ENCODE measurements at places on chromosomes 3 and 15.
A peak's percentile ranks its signal among the peaks of the same experiment; 100 is the strongest.

GRCh38 chr3:114745322-114746240, 401.5 kb downstream of the ZBTB20 start:
- no peak for DNase-seq

GRCh38 chr15:68334661-68335124, 57.1 kb downstream of the FEM1B start:
- DNase-seq: no peak

DNA sequence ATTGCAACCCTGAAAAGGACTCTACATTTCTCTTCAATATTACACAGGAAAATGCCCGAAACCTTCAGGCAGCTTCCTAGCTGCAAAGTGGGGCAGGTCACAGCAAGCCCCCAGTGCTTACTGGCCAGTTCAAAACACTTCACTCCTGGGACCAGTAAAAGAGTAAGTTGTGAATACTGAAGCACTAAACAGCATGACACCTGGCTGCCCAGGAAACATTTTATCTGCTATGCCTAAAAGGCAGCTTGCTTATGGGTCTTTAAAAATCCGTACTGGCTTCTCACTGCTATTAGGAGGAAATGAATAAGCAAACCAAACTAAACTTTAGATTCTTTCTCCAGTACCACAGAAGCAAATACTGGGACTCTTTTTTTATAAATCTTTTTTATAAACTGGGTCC, 457.9 kb upstream of the ALCAM start:
- DNase-seq: no peak

- no peak for DNase-seq
Observed at GRCh38 chr3:136790786-136791185, 28.1 kb upstream of the SLC35G2 start.

GRCh38 chr3:148255981-148256969, 441.4 kb upstream of the AGTR1 start:
- DNase-seq: no peak

GRCh38 chr3:189771842-189772450, 140.8 kb downstream of the TP63 start:
- no peak for DNase-seq

GRCh38 chr3:62604751-62605351, 231.5 kb upstream of the FEZF2 start:
- no peak for DNase-seq

GRCh38 chr3:187136936-187137335, 2.4 kb downstream of the RPL39L start:
- DNase-seq: no peak

DNA sequence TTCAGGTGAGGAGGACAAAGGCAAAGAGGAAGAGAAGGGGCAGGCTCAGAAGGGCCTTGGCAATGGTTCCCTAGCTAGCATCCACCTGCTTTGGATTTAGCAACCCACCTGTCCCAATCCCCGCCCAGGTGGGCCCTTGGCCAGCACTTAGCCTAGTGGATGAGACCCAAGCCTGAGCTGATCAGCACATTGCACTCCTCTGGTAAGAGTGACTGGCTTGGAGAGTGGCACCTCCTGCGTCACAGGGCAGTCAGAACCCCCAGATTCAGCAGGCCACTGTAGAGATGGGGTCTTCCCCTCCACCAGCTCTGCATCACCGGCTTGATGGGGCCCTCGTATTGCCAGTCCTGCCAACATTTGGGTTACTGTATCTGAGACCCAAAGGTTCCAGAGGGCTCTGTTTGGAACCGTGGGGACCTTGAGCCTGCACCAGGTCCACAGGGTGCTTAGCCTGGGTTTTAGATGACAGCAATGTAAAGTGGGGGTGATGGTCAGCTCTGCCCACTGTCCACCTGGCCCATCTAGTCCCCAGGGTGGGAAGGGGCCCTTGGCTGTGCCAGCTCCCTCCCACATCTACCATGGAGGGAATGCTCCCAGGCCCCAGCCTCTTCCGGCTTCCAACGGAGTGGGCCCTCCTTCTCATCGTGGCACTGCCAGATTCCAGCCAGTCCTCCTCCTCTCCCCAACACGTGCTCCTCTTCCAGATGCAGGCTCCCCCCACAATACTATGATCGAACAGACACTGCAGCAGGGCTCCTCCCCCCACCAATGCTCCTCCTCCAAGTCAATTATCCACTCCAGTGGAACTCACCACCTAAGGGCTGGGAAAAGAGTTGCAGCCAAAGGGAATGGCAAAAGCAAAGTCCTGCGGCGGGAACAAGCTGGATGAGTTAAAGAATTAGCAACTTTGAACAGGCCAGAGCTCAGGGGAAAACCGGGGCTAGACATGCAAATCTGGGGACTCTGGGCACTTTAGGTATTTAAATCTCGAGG, 45.7 kb downstream of the LHFPL4 start:
- no peak for DNase-seq

DNA sequence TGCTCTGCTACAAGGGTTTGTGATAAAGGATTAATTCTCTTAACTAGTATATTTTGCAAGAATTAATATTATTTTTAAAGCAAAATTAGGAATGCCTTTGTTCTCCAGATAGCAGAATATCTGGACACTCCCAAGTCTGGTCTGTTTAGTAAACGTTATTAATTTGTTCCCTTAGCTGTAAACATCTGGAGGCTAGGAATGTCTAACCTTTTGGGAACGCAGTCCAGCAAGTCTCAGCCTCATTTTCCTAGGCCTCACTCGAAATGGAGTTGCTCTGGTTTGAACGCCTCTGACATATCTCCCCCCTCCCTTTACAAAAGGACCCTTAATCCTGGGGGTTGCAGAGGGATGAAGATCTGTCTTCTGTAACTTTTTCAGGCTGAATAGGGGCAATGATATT, 59.3 kb upstream of the WNT7A start:
- DNase-seq: no peak

DNA sequence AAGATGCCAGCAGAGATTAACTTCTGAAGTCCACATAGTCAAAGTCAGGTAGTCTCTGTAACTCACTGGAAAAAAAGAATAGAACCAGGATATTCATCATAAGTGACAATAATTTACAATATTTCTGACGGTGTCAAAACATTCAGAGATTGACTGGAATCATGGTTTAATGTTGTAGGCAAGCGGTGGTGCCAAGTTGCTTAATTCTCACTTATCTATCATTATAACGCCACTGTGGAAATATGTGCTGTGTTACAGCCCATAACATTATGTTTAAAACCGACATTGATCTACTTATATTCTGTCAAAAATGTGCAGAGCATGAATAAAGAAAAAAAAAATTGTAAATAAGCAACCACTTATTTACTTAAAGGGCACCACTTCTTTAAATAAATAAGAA, 801.7 kb downstream of the DIPK2A start:
- no peak for DNase-seq

GRCh38 chr15:80549191-80549590, 145.0 kb downstream of the ARNT2 start:
- DNase-seq: no peak

DNA sequence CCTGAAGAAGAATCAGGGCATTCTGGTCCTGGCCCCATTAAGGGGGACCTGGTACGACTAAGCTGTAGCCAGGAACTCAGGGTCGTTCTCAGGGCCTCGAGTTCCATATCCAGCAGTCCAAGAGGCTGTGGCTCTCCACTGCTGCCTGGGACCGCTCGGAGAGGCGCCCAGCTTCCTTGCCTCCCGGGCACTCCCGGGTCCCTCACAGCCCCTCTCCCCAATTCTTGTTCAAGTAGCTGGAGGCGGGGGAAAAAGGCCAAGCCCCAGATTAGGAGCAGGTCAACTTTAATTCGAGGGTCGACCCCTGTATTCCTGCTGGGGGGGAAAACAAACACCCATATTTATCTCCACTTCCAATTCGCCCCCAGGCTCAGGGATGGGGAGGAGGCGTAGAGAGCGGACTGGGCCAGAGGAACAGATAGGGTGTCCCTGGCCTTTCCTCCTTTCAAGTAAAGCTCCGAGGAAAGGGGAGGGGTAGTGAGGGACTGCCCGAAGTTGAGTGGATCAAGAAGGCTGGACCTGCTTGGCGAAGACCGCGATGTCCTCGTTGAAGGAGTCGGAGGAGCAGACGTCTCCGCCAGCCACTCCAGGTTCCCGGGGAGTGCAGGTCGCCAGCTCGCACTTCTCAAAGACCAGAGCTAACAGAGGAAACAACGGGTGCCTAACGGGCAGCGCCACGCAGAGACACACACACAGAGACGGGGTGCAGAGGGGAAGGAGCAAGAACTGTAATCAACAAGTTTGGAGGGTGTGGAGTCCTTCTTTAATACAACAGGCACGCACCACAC, 4.4 kb downstream of the MEIS2 start:
- no peak for DNase-seq

DNA sequence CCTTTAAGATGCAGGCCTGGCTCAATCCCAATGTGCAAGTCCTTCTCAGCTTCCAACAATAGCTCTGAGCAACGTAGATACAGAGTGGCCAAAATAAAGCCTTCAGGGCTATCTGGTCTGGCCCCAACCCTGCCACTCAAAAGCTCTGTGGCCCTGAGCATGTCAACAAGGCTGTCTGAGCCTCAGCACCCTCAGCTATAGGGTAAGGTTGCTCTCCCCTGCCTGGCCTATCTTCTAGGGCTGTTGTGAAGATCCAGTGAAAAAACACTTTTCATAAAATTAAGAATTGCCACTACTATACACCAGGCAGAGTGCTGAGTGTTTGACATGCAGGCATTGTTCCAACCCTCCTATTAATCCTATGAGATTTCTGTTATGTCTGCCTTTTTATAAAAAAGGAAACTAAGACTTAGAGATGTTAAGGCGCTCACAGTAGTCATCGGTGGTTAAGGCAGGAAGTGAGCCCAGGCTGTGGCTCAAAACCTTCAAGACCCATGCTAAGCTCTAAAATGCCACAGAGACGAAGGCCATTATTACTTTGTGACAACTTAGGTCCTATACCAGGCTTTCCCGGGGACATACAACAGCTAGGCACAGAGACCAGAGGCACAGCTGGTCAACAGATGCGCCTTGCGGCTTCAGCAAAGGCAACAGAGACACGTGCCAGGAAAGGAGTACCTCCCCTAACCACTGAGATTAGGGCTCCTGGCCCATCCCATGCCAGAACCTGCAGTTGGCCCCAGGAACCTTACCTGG, 5.1 kb downstream of the POLG start:
- no peak for DNase-seq

DNA sequence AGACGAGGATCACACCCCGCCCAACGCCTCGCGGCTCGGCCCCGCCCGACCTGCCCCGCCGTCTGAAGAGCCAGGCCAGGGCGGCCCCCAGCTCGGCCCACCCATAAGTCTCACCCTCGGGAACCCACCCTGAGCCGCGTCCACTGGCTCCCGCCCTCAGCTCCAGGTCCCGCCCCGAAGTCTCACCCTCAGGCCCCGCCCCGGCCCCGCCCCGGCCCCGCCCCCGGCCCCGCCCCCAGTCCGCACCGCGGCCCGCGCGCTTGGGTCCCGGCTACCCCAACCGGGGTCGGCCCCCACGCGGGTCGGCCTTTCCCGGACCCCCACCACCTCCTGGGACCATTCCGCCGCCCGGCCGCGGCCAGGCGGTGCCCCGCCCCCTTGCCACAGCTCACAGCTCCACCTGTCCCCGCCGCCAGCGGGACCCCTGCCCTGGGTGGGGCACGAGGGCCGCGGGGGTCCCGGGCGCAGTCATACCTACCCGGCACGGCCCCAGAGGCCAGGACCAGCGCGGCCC, 489 bp downstream of the CSPG5 start:
- peak; percentile 9 for DNase-seq

DNA sequence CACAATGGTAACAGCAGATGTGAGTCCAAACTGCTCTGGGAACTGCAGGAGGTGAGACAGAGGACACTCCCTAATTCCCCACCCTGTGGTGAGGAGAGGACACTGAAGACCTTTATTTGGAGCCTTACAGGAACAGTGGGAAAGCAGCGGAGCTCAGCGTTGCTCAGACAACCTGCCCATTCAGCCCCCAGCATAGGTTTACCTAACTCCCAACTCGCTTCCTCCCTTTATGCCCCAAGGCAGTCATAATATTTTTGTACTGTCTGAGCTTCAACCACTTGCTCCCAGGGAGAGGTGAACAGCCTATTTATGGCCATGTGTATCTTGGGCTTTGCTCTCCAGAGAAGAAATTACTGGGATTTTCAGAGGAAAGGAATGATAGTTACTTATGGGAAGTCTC, 34.1 kb downstream of the SHC4 start:
- no peak for DNase-seq

GRCh38 chr3:78906245-78906644, 861.6 kb downstream of the ROBO1 start:
- no peak for DNase-seq

- DNase-seq: no peak
Observed at GRCh38 chr3:20523293-20523692, 337.3 kb upstream of the SGO1 start.

- peak; percentile 47 for DNase-seq
Observed at GRCh38 chr15:74776821-74777768, 4.8 kb upstream of the CSK start.

DNA sequence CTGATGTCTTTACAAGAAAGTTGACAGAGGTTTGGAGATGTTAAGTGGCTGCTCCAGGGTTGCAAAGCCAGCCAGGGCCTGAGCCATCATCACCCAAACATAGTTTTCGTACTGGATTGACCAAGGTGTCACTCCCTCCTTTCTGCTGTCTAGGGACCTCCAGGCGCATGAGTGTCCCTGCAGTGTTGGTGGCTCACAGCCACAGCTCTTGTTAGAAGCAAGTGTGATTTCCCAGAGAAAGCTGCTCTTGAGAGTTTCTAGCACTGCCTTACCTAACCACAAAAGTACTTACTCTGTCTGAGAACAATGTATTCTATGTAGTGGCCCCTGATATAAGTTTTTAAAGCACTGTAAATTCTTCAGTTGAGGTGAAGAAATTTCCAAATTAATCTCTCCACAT, 144.1 kb downstream of the SOX2 start:
- DNase-seq: no peak

DNA sequence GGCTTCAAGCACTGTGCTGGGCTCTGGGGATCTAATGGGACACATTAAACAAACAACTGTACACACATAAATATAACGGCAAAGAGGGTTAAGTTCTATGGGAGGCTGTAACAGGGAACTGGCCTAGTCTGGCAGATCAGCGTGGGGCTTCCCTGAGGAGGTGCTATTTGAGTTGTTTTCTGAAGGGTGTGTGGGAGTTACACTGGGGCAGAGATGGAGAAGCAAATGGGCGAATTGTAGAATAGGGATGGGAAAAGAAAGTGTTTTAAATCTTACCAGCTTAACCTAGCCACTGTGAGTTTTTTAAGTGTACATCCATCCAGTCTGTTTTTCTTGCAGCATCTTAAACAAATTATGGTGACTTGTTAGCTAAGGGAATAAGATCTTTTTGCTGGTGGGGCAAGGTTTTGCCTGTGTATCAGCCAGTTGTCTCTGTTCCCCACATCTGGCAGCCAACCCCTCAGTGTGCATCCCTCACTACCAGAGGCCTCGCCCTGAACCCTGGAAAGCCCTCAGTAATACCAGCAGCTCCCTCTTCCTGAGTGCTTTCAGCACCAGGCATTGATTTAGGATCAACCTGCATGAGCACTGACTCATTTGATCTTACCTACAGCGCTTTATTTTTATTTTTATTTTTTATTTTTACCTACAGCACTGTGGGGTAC, 10.9 kb upstream of the IL16 start:
- no peak for DNase-seq

- DNase-seq: no peak
Observed at GRCh38 chr15:69131362-69132220, 28.8 kb upstream of the GLCE start.
